ENCODE measurements at places on chromosomes 4 and X.

DNA sequence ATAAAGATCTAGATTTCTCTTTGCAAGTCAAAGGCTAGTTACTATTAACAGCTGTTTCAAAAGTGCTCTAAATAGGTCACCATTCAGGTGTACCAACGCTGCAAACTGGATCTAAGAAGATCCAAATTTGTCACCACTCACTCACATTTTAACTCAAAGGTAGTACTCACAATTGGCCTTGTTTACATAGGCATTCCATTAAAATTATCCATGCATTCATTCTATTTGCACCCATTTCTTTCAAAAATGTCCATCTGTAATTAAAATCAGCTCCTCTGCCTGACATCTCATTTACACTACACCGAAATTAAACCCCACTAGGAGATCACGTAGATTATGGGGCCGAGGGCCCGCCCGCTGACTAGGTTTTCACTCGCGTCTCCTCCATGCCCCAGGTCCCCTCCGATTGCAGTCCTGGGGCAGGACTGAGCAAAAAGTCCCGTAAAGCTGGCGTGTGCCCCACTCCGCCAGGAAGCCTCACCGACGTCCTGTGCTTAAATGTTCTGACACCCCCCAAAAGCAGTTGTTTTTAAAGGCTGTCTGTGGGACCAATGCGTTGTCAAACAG, 1.3 kb upstream of the ING2 start:
- DNase-seq: no peak

DNA sequence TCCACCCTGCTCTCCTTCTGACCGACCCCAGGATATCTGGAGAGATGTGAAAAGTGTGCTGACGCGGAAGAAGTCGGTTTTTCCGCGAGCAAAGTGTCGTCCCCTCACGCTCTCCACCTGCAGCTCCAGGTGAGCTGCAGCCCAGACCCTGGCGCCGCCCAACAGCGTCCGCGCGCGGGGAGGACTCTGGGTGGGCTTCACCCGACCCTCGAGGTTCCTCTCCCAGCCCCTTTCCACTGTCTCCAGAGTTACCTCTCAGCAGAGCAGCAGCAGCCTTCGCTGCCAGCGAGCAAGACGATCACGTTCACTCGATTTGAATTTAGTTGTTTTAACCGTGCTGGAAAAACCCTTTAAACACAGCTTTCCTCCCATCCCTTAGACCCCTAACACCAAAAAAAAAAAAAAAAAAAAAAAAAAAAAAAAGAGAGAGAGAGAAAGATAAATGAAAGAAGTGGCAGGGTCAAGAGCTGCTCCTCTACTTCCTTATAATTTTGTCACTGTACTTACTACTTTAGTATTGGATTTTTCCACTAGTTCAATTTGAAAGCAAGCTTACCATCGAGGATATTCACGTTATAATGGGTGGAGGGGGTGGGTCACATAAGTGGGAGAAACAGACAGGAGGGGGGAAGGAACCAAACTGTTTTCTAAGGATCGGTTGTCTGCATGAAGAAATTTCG, 758 bp upstream of the NR3C2 start:
- no peak for DNase-seq

GRCh38 chr4:85298037-85298436, 176.9 kb upstream of the ARHGAP24 start:
- DNase-seq: no peak

GRCh38 chr4:3449574-3450534, 8.1 kb downstream of the HGFAC start:
- no peak for DNase-seq

GRCh38 chr4:109434007-109434971, 674 bp downstream of the SEC24B start:
- peak; percentile 18 for DNase-seq

DNA sequence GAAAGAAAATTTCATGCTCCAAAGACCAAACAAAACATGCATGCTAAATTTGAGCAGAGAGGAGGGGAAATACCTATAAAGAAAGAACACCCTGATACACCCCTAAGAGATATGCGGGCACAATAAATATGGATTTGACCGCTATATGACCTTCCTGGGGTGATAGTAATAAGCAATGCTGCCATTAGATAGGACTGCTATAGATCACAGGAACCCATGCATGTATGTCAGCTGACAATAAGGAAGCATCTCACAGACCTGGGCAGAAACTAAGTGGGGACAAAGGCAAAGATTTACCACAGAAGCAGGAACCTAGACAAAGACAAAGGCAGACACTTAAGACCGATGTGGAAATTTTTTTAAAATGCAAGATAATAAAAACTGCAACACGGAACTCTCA, 21.3 kb downstream of the ZNF721 start:
- no peak for DNase-seq

- DNase-seq: no peak
Observed at GRCh38 chr4:96558466-96558865, 718.6 kb downstream of the PDHA2 start.

GRCh38 chr4:151407466-151408379, 1.3 kb upstream of the FHIP1A start:
- peak; percentile 23 for DNase-seq

DNA sequence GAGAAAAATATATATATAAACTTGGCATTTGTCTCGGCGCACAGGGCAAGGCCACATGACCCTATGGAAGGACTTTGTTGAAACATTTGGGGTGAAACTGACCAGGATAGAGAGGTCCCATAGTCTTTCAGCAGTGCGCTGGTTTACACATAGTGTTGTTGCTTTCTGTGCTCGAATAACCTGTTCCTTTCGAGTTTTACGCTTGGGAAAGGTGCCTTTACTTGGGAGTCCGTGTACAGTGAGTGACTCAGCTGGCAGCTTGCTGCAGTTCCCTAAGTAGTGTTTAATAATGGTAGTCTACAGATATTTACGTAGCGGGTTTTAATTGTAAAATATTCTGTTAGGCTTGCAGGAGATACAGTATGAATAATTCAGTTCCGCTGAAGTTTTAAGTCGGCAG, 578 bp downstream of the APOOL start:
- DNase-seq: no peak

DNA sequence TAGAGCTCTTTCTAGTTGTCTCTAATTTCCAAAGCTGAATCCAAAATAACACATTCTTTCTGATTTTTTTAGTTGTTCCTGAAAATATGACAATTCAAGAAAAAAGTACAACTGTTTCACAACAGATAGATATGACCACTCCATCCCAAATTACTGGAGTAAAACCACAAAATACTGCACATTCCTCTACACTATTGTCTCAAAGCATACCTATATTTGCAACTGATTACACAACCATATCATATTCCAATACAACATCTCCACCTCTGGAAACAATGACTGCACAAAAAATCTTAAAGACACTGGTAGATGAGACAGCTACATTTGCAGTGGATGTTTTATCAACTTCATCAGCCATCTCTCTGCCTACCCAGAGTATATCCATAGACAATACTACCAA, 43.6 kb downstream of the ADGRG4 start:
- DNase-seq: no peak

- no peak for DNase-seq
Observed at GRCh38 chr4:54746218-54746617, 88.5 kb downstream of the KIT start.

GRCh38 chrX:24990535-24990934, 25.2 kb downstream of the ARX start:
- no peak for DNase-seq

- DNase-seq: peak; percentile 20
Observed at GRCh38 chr4:3291969-3292570, 751 bp upstream of the RGS12 start.

- DNase-seq: no peak
Observed at GRCh38 chr4:3823496-3824341, 57.5 kb downstream of the ADRA2C start.

GRCh38 chr4:29002151-29002550, 1718.0 kb upstream of the PCDH7 start:
- DNase-seq: no peak

GRCh38 chr4:81607950-81608349, 136.2 kb upstream of the RASGEF1B start:
- no peak for DNase-seq

DNA sequence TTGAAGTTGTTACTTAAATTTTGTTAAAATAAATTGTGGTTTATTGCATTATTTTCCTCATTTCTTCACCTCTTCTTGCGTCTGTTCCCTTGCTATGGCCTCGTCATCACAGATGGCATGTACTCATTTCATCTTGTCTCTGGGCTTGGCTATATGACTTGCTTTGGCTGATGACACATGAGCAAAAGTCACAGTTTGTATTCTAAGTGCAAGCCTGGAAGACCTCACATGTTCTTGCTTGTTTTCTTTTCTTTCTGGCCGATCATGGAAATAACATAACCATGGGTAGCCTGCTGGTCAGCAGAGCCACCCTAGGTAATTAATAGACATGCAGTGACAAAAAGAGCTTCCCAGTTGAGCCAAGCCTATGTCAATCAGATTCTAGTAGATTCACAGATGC, 527.9 kb downstream of the SPRY1 start:
- DNase-seq: no peak

- no peak for DNase-seq
Observed at GRCh38 chr4:71366766-71367165, 27.9 kb downstream of the SLC4A4 start.

- no peak for DNase-seq
Observed at GRCh38 chrX:150406596-150406995, 43.5 kb downstream of the MAMLD1 start.

Measured in stimulated activated CD4-positive, alpha-beta T cell treated with anti-CD3 and anti-CD28 coated beads, Interleukin-4, amount 100 ng/mL, for 24 hours (primary cell).